ENCODE measurements at places on chromosomes 12 and 14. TPM values are rescaled to one million over a fixed set of nuclear protein-coding genes. Genes with fewer than 3 reads are reported as not detected.

Gene ADAM20
- 3.2 TPM for total RNA-seq

Gene CCT2
- 146 TPM for total RNA-seq

Gene AMN
- 33.7 TPM for total RNA-seq

Gene KCNH3
- 7.9 TPM for total RNA-seq

Gene SLC7A8
- total RNA-seq, result 50.2 TPM

Gene KERA
- 2.7 TPM for total RNA-seq

Gene LGMN
- total RNA-seq, result 109 TPM

Gene CD163L1
- total RNA-seq, result 5.8 TPM

Gene INHBC
- 0.41 TPM for total RNA-seq
